Ureter (tissue), 1 donor: ENCODE measurements at places on chromosomes 12 and 14.
A peak's percentile ranks its signal among the peaks of the same experiment; 100 is the strongest.

DNA sequence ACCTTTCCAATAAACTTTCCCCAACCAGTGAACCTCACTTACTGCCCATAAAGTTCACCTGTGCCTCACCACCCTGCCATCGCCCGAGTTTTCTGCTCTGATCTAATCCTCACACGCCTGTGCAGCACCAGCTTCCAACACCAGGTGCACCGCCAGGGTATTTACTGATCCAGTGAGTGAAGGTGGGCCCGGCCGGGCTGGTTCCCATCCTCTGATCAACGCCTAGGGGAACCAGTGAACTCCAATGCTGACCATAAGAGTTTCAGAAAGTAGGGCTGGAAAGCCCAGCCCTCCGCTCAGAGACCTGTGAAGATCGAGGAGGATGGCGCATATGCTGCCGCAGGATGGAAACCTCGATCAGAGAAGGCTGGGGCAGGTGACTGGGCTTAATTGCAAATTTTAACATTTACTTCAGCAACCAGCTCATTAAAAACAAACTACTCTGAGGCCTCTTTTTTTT, 685 bp upstream of the MYL6B start:
- DNase-seq: no peak

- DNase-seq: no peak
These were observed 68.7 kb downstream of the SLC4A8 start for GRCh38 chr12:51493281-51493680.

GRCh38 chr14:54908190-54908589, 5.6 kb upstream of the GCH1 start:
- no peak for DNase-seq

DNA sequence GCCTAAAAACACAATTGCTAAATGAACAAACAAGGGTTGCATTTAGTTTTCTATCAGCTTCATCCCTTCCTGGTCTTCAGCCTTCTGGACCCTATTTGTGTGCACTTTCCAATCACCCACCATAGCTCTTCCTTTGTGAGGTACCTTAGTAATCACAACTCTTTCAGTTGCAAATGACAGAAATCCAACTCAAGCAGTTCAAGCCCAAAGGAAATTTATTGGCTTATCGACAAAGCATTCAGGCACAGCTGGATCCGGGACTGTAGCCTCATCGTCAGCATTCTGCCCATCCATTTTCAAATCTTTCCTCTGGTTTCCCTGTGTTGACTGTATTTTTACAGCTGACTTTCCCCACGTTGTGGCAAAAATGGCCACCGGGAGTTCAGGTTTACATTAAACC, 148.6 kb upstream of the VASH1 start:
- DNase-seq: no peak

- DNase-seq: no peak
These were observed 22.0 kb upstream of the BCL2L14 start for GRCh38 chr12:12048714-12049113.

DNA sequence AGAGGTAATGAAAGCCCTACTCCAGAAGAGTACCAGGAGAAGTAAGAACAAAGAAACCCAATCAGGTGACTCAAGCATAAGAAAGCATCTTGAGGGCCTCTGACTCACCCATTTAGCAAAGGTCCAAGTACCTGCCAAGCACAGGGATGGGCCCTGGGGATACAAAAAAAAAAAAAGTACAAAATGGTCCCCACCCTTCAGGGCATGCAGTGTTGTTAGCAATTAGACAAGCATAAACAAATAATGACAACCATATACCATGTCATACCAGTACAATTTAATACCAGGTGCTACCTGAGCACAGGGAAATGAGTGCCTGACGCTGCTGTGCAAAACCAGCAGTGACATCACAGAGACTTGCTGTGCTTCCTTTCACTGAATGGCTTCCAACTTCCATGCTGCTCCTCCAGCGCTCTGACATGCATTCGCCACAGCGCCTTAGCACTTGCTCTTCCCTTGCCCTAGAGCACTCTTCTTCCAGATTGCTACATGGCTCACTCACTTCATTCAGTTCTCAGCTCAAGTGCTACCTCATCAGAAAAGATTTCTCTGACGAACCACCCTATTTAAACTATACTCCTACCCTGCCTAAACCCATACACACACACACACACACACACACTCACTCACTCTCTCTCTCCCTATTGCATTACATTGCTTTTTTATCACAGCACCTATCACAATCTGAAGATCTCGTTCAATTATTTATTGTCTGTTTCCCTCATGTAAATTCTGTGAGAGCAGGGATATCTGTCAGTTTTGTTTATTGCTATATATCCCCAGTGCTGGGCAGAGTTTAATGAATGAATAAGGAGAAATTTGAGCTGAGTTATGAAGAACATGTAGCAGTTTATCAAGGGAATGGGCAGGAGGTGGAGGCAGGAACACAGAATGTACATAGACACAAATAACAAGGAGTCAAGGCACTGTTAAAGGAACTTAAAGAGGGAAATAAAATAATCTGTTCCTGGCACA, 12.9 kb upstream of the EPS8 start:
- DNase-seq: no peak

GRCh38 chr14:23009939-23010726, at the start of gene C14orf93:
C14orf93 (minus strand) TSS chr14:23010143; CDS start chr14:22999023, 11,120 bp downstream.
- DNase-seq: peak; percentile 86

DNA sequence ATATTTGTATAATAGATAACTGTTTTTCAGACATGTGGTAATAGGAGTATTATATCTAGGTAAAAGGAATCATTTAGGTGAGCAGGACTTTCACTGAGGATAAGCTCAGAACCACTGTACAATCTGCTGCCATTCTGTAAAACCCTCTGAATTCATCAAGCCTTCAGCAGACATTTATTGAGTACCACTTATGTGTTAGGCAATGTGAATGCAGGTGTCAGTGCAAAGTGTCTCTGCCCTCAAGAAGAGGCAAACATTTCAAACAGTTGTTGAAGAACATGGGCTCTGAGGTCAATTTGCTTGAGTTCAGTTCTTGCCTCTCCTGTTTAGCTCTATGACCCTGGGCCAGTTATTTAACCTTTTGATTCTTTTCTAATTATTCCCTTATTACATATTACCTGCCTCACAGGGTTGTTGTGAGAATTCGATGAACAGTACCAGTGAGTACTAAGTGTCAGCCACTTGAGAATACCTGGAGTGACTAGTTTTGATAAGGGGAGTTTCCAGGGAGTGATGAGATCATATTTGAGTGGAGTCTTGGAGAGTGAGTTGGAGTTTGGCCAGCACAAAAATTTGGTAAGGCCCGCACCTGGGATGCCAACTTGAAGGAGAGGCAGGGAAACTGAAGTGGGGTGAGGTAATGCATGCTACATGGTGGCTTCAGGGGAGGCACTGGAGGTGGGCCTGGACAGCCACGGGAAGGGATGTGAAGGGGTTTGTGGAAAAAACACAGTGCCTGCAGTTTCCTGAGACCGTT, 33.7 kb downstream of the RASSF8 start:
- no peak for DNase-seq

GRCh38 chr12:17015501-17015900, 409.5 kb upstream of the LMO3 start:
- DNase-seq: no peak

- DNase-seq: no peak
These were observed 27.1 kb downstream of the LTBP2 start for GRCh38 chr14:74584951-74585350.

DNA sequence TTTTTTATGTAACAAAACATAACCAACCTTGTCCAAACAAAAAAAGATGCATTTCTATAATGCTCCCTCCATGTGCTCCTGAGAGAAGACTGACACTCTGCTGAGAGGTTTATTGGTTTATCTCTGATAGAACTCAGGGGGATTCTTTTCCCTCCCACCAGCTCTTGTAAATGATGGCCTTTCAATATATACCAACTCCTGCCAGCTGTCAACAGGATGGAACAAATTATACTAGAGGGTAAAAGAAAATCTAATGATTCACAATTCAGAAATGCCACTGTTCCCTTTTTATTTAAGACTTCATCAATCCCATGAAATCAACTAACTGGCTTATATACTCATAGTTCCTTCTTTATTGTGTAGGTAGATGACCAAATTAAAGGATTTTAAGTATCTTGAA, 25.4 kb downstream of the PSMC1 start:
- DNase-seq: no peak

DNA sequence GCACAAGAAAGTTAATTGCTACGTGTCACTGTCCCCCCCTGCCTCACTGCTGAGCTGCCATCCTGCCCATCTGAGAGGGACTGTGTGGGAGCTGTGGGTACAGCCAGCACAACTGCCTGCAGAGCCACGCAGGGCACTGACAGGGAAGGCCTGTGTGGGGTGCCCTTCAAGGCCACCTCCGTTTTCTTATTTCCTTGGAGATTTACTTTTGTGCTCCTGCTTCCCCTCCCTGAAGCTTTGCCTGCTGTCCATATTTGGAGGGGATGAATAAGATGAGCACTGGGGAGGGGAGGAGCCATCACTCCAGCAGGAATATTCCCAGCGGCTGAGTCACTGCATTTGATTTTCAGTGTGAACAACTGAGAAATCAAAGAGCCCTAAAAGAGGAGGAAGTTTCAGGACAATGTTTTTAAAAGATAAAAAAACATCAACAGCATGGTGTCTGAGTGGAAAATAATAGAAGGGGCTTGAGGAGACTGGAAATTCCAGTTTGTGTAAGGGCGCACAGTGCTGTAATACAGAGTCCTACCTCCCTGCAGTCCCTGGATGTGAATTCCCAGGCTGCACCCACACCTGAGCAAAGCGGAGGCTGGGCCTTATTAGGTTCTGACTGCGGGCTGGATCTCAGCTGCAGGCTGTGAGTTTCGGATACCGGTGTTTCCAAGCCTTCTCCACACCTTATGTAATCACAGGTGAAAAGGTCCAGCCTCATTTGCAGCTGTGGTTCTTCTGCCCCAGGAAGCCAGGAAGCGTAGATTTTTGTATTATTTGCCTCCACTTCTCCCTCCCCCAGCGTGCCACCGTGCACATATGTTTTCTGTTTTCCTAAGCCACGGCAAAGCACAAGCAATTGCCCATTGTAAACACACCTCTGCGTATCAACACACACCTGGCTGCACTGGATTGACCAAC, 192.6 kb upstream of the BCL2L14 start:
- DNase-seq: no peak

DNA sequence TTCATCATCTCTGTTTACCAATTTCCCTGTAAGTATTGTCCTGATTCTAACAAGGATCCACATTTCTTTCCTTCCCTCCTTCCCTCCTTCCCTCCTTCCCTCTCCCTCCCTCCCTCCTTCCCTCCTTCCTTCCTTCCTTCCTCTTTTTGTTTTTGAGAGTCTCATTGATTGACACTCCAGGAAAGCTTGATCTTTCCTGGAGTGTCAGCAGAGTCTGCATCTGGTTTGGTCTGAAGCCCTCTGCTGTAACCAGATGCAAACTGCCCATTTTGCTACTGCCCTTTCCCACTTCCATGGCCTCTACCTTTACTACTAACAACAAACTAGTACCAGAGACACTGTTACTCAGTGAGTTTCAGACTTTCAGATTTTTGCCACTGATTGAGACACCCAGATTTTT, 14.4 kb upstream of the OR6C65 start:
- DNase-seq: no peak

DNA sequence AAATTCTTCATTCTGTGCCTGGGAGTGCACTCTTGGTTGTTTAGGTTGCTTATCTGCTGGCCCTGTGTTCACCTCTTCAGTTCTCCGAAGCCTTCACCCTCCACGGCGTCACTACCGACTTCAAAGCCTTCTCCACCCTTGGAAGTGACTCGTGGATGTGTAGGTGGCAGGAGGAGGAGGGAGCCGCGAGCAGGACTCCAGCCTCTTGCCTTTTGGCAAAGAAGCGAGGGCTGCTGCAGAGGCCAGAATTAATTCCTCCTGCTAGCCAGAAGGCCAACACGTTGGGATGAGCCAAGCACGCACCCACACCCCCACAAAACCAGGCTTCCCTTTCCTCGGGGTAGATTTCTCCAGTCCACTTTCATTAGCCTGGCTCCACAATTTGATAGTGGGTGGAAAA, 86.5 kb downstream of the TBX5 start:
- no peak for DNase-seq
